Esophagus mucosa (tissue), 1 donor: ENCODE measurements at places on chromosomes 3 and 15. TPM values are rescaled to one million over a fixed set of nuclear protein-coding genes. Genes with fewer than 3 reads are reported as not detected.

- ATAC-seq: no peak
Measured at GRCh38 chr3:153574445-153574844, 412.4 kb downstream of the RAP2B start.

DNA sequence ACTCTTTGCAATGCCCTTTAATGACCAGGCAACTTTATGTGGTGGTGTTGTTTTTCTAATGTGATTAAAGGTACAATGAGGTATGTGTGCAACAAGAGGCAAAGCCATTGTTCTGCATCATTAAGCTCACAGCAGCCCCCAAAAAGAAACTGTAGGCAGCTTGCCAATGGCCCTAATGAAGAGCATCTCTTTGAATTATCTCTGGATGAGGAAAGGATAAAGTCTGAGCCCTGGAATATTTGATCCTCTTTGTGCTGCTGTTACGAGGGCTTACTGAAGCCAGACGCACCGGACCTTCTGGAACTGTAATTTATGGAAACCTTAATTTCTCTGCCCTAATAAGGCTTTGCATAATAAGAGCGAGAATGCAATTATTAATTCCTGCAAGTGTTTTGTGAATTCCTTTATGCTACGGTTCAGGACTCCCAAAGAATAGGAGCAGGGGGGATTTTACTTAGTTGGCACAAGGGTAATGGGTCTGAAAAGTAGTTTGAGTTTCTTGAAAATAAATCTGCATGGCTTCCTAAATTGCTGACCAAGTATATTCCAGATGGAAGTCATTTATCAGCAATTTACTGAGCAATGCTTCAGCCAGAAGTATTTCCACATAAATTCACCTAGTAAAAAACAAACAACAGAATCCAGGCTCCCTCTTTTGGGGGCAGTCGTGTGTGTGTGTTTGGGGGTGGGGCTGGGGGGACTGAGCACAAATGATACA, 193.4 kb downstream of the PDZRN3 start:
- ATAC-seq: no peak

The KNL1 gene
- total RNA-seq: 8.8 TPM

DNA sequence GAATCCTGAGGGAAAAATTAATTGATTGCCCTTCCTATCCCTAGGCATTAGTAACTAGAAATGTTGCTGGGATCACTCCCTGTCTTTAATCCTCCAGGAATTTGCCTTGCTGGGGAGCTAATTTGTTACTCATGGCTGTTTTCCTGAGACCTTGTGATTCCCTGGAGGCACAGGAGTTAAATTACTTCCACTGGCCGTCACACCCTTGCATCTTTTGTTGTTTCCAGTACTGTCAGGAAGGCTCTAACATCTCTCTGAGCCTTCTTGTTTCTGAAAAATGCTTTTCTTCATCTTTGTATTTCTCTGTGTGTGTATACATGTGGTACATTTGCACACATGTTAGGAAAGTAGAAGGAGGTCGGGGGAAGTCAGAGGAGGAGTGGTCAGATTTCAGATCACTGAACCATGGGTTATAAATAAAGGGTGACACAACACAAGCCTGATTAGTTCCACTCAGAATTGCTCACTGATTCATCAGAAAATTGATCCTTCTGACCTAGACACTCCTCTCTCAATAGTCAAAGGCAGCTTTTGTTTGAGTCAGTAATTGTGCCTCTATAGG, 23.5 kb upstream of the LRRFIP2 start:
- peak; percentile 32 for ATAC-seq

DNA sequence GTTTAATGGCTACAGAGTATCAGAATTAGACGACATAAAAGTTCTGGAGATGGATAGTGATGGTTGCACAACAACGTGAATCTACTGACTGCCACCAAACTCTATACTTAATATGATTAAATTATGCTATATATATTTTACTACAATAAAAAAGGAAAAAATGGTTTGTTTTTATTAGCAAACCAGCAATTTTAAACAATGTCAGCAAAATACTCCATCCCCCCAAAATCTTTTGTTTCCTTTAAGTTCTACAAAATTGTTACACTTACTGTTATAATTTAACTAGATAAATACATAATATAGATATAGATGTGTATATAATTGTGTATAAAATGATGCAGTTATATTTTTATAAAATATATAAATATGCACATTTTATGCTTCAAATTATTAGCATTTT, 710.8 kb upstream of the UBE2E2 start:
- ATAC-seq: no peak

DNA sequence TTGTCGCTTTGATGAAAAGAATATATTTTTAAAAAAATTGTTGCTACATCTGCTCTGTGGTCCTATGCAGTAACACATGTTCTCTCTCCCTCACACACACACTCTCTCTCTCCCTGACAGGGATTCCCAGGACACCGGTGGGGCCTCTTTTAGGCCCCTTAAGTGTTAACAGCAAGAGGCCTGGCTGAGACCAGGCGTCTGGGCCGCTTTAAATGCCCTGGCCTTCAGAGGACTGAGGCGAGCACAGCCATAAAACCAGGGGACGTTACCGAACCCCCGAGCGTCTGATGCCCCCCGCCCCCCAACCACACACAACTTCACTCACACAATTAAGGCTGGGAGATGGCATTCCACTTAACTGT, 1.7 kb downstream of the BNC1 start:
- no peak for ATAC-seq

The ABI3BP gene
- 7.1 TPM for total RNA-seq

The SMCO1 gene
- total RNA-seq: not detected

GRCh38 chr3:169760479-169760878, 4.4 kb downstream of the TERC start:
- no peak for ATAC-seq

GRCh38 chr3:195556390-195556789, 13.3 kb upstream of the PPP1R2 start:
- no peak for ATAC-seq

DNA sequence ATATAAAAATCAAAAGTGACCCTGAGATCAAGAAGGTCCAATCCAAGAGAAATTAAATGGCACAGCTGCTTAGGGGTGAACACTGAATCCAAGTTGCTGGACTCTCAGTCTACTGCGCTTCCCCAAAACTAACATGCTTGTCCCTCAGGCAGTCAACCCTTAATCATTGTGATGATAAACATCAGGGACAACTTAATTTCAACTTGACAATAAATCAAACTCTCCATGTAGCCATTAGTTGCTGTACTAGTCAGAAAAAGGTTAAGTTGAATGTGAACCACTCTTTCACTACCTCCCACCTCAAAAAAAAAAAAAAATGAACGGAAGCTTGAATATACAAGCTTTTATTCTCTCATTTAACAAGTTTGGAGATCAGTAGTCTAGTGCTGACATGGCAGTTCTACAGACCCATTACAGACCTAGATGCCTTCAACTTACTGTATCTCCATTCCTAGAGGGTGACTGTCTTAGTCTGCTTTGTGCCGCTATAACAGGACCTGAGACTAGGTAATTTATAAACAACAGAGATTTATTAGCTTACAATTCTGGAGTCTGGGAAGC, 185.7 kb downstream of the FHIT start:
- no peak for ATAC-seq

The RAB6B gene
- total RNA-seq: 3.3 TPM

DNA sequence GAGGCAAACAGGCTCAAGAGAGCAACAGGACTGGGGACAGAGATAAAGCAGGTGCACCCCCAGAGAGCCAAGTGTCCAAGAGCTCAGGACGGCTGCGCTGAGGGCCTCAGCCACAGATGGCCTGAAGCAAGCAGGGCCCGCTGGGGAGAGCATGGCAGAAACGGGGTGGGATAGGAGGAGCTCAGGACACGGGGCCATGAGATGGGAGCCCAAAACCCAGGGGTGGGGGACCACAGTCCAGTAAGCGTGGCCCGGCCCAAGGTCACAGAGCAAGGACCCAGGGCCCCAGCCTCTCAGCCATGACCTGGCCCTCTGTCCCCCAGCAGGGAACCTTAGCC, 9.5 kb downstream of the DUSP7 start:
- ATAC-seq: no peak

- peak; percentile 10 for ATAC-seq
Measured at GRCh38 chr15:90351479-90352106, 491 bp upstream of the ZNF774 start.

DNA sequence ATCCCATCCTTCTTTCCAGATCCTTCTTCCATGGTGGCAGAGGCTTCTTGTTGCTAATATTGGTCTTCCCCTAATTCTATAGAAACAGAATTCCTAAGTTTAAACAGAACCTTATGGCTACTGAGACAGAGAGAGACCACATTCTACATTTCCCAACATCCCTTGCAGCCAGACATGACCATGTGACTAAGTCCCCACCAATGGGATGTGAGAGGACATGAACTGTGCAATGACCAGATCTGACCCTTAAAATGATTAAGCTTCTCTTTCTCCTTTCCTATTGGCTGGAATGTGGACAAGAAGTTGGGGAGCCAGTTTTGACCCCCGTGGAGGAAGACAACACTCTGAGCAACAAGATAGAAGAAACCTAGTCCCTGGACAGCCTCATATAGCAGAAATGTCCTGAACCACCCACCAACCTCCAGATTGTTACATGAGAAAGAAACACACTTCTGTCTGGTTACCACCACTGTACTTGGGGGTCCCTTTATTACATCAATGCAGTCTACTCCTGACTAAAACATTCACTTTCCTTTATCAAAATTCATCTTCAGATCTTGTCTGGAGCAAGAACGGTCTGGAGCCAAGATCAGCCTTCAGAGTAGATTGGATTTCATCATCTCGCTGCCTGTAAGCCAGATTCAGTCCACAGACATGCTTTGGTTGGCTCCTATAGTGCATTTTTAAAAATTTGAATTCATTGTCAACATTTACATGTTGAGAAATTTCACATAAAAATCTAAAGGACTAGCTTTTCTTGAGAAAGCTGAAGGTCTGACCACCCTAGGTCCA, 183.9 kb downstream of the SHQ1 start:
- ATAC-seq: no peak

DNA sequence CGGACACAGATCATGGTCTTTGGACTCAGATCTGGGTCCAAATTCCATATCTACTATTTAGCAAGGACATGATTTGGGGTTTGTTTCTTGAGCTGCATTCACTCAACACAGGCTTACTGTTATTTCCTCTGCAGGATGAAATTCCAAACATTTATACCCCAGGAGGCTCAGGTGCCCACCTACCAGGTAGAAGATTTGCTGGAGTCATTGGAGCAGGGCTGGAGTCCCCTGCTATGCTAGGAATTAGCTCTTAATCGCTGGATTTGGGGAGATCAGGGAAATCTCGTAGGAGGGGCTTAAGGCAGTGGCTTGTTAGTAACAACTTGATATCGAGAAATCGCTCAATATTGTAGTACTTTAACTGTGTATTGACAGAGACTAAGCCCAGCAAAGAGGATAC, 193.0 kb downstream of the IL20RB start:
- ATAC-seq: no peak

The EPHA3 gene
- 0.40 TPM for total RNA-seq

The MED12L gene
- 0.32 TPM for total RNA-seq

DNA sequence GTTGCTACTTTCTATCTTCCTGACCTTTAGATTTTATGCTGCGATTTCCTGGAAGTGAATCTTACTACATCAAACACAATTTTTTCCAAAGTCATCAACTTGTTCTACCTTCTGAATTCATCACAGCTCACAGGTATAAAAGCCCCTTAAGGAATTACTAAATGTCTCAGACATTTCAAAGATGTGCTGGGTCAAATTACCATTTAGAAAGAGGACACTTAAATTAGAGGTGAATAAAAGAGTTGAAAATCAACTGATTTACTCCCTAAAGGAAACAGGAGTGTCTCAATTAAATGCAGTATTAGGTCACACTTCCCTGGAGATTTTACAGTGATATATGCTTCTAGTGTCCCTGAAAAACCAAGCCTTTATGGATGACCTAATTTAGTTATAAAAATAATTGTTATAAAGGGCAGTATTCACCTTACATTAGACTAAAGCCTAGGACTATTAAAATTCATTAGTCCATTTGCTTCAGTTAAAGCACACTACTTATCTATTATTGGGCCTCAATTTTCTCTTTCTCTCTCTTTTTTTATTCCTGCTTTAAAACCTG, 128.8 kb downstream of the GMNC start:
- no peak for ATAC-seq

The STARD9 gene
- total RNA-seq: 1.2 TPM

DNA sequence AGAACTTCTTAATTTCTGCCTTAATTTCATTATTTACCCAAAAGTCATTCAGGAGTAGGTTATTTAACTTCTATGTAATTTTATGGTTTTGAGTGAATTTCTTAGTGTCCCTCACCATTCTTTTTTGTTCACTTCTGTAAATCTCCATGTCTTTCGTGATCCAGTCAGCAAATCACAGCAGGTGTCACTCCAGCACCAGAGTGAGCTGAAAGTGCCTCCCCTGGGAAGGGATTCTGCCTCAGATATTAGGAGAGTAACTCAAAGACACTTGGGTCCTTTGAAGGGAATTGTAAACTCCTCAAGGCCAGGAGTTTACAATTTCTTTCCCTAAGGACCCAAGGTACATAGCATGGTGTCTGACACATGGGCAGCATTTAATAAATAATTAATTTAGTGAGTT, 207.6 kb upstream of the AZI2 start:
- ATAC-seq: no peak

DNA sequence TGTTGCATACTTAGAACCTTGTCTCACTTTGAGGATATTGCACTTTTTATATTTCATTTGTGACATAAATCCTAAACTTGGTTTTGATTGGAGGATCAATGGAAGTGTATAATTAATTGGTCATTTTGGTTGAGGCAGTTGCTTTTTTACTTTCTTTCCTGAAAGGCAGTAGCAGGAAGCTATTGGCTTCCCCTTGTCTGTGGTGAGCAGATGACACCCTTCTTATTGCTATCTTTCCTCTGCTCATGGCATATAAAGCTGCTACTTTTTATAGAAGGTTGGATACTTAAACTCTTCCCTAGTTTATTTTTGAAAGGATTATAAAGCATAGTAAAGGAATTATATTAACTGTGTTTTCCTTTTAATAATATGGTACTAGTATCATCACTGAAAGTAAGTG, 28.6 kb downstream of the FAM98B start:
- no peak for ATAC-seq

DNA sequence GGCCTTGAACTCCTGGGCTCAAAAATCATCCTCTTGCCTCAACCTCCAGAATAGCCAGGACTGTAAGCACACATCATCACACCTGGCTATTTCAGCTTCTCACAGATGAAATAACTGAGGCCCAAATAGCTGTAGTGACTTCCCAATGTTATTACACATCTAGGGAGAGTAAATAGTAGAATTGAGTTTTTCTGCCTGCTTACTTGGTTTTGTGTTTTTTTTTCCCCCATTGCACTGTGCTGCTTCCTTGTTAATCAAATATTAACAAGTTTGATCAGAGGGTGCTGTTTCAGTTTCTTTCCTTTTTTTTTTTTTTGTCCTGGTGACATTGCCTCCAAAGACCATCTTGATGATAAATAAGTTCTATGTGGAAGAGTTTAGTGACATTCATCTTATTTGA, 23.4 kb downstream of the ZNF609 start:
- no peak for ATAC-seq

- no peak for ATAC-seq
Measured at GRCh38 chr3:72405943-72406566, 442.2 kb downstream of the SHQ1 start.

The ASB14 gene
- total RNA-seq: not detected

The CHDH gene
- total RNA-seq: 1.6 TPM

- ATAC-seq: no peak
Measured at GRCh38 chr3:117586161-117586560, 876.6 kb downstream of the TUSC7 start.

- no peak for ATAC-seq
Measured at GRCh38 chr3:133096900-133097613, 58.9 kb downstream of the TMEM108 start.
